ENCODE measurements at places on chromosomes 13 and 19. TPM values are rescaled to one million over a fixed set of nuclear protein-coding genes. Genes with fewer than 3 reads are reported as not detected.

The GRIK5 gene
- polyA plus RNA-seq: 74.8 TPM

DNA sequence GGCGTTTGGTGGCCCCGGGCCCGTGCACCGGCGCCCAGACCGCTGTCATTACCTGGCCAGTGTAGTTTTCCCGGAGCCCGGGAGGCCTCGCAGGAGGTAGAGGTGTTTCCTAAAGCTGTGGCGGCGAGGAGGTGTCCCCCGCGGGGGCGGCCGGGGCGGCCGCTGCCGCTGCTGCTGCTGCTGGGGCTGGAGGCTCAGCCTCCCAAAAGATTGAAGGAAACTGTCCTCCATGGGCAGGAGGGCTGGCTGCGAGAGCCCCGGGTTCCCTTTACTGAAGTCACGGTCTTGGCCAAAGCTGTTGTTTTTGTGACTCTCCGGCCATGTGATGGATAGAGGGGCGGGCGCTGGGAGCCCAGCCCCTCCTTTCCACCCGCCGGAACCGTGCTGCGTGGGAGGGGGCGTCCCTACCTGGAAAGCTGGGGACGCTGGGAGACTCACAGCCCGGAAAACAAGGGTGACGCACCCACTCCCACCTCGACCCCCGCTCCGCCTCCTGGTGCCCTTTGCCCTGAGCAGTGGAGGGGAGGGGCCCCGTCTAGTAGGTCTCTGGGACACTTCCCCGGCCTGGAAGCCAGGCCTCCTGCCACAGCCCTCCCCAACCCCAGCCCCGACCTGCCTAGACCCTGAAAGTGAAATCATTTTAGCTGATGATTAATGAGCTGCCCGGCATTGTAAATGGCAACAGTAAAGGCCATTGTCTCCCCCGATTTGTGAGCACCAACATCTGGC is at the start of gene N4BP2L1:
Gene N4BP2L1 (minus strand): TSS at position 279 of the 729 bp plus-strand sequence. CDS start 48 bp downstream, at position 231.
- DNase-seq: no peak

GRCh38 chr13:28327373-28328270 is 167.3 kb downstream of the FLT1 start:
- DNase-seq: no peak

DNA sequence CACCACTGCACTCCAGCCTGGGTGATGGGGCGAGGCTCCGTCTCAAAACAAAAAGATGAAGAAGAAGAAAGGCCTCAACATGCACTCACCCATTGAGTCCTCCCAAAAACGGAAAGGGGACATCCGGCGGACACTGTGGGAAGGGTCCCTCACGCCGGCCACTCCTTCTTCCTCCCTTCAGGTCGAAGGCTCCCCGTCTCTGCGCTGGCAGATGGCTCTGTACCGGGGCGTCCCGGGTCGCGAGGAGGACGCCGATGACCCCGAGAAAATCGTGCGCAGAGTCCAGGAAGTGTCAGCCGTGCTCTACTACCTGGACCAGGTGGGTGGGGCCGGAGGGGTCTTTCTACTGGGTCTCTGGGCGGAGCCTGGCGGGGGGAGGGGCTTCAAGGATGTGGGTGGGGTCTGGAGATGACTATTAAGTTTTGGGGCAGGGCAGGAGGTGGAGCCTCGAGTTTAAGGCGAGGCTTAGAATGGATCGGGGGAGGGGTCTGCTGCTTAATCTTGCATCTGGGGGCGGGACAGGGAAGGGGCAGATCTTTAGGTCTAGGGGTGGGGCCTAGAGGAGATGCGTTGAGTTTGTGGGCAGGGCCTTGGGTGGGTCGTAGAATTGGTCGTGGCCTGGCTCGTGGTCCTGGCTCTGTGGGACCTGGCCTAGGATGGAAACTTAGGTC is 90.2 kb downstream of the MAP4K1 start:
- no peak for DNase-seq

- DNase-seq: no peak
Observed at GRCh38 chr13:112693831-112694497, 4.1 kb downstream of the ATP11A start.

All from spinal cord (tissue), 10 donors.